ENCODE measurements at places on chromosomes 2 and 18.

GRCh38 chr2:3777966-3778365 is 74.6 kb downstream of the DCDC2C start:
- no peak for DNase-seq

GRCh38 chr2:165268754-165269153 is 29.5 kb downstream of the SCN2A start:
- no peak for DNase-seq

DNA sequence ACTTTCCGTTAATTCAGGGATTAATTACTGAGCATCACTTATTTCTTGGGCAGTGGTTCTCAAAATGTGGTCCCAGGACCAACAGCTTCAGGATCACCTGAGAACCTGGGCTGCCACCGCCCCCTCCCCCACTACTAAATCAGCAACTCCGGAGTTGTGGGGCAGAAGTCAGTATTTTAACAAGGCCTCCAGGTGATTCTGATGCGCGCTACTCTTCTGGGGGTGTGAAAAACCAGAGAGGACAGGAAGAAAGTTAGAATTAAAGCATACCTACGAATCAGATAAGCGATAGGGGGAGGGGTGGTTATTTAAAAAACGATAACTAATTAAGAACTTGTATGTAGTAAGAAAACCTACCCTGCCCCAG is 319 bp downstream of the ZSCAN30 start:
- peak; percentile 14 for DNase-seq

DNA sequence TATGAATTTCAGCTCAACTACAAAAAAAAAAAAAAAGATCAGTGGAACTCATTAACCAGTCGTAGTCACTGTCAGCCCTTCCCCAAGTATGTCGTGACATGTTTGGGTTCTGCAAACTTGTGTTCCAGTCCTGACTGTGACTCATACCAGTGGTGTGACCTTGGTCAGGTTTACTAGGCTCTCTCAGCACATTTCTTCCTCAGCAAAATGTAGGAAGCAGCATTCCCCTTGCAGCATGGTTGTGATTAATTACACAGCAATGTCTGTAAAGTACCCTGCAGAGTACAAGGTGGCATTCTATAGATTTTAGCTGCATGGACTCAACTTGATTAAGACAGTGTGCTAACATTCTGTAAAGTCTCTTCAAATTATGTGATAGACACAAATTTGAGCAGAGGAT is 156.9 kb downstream of the LAMA1 start:
- DNase-seq, result no peak

DNA sequence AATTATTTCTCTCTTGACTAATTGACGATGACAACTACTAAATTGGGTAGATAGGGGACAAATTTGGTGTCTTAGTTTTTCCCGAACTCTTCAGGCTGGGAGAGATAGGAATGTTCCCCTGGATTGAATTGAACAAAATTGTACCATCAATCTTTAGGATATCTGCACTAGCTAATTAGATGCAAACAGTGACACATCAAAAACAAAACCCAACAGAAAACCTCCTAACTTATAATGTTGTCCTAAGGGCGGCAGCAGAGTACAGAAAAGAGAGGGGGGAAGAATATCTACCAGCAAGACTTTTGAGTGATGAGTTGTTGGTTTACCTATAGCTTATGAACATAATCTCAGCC is 342.9 kb downstream of the INSIG2 start:
- DNase-seq, result no peak

GRCh38 chr2:40004336-40004735 is 225.3 kb upstream of the THUMPD2 start:
- no peak for DNase-seq

DNA sequence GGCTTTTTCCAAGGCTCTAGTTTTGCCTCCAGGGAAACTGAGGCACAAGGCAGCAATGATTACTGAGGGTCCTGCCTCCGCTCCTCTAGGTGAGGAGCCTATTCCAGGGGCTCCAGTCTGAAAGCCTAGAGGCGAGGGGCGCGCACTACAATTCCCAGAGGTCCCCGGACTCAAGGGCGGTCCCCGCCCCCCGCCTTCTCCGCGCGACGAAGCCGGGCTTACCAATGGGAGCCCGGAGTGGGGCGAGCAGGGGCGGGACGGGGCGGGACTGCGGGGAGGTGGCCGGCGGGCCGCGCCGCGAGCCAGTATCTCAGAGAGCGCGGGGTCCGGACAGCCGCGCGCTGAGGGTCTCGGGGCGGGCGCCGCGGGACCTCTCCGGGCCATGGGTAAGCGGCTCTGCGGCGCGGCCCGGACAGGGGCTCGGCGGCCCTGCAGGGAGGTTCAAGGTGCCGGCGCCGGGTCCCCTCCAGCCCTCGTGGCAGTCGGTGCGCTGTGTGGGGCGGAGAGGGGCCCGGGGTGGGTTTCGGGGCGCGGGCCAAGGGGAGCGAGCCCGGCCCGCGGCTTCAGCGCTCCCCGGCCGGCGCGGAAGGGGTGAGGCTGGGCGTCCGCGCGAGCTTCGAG is at the start of gene ARID5A:
TSS of gene ARID5A (plus strand) at position 308 of the 621 bp plus-strand sequence. CDS start at position 383, 75 bp downstream.
- DNase-seq, result peak; percentile 85

DNA sequence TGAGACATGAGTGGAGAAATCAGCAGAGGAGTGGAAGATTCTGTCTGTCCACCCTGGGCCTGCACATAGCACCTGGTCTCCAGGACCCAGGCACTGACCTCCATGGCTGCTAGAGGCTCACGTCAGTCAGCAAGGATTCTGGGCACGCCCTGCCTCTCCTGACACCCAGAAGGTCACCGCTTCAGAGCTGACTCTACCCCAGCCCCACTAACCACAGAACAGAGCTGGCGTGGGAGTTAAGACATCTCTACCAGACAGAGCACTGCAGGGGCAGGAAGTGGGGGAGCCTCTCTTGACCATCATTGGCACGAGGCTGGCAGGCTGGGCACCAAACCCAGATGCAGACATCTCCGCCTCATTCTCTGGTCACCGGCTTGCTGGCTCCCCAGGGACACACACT is 3.0 kb downstream of the ADCY3 start:
- no peak for DNase-seq

DNA sequence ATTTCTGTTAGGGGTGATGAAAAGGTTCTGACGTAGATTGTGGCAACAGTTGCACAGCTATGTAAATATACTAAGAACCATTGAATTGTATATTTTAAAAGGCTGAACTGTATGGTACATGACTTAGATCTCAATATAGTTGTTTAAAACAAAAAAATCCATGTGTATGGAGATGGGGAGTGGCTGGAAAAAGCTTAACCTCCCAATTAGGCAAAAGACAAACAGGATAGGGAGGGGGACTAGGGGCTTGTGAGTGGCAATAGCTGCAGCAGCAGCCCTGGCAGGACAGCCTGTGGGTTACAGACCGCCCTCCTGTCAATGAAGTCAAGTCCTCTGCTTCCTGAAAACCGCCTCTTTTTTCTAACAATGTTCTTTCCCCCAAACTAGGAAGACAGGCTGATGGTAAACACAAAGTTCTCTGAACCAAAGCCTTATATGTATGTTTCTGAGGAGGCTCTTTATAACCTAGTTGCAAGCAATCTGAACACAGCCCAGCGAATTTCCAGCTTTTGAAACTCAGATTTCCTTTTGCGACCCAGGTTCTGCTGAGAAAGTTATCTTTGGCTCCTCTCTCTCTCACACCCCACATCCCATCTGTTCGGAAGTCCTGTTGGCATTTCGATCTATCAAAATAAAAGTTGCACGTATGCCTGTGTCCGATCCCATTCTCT is 10.3 kb downstream of the ATP8B1 start:
- no peak for DNase-seq

DNA sequence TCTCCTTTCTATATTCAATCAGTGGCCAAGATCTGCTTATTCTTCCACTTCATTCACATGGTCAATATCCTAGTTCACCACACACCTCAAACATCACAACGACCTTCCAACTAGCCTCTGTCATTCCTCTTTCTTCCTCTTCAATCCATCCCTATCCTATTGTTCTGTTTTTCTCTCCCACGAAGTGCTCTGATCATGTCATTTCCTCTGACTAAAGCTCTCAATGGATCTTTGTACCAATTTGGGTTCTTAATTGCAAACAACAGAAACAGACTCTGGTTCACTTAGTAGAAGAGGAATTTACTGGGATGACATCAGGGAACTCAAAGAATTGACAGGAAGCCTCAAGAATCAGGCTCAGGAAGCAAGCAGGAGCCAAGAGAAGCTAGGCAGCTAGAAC is 23.5 kb downstream of the WNT10A start:
- DNase-seq, result no peak

DNA sequence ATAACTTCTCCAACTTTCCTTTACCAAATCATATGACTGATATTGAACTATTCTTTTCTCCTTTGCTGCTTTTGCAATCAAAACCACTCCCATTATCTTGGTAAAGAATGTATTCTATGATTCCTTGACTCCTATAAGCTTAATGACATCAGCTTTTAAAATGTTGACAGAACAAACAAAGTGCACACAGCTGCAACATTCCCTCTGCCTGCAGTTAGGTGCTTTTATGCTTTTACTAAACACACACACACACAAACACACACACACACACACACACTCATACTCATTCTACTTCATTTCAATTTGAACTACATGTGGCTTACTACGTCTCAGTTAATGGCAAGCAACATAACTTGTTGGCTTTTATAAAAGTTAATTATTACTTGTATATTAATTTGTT is 946.6 kb downstream of the DPP10 start:
- DNase-seq, result no peak

- no peak for DNase-seq
Measured at GRCh38 chr2:9385841-9386240, 37.5 kb downstream of the ITGB1BP1 start.

DNA sequence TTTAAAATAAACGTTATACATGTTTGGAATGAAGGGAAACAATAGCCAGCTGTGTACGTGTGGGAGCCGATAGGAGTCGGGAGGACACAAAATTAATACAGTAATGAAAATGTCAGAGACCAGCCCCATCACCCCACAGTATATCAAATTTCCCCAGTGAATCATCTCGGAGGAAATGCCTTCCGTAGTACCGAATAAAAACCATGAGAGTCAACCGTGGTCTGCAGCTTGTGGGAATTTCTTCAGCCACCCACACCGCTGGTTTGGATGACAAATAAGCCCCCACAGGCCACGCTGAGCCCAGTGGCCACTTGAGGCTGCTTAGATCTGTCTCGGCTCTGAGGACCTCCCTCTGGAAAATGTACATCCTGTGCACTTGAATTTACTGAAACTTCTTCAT is 133.7 kb downstream of the COL6A3 start:
- no peak for DNase-seq

- no peak for DNase-seq
Measured at GRCh38 chr2:241344925-241345651, 11.0 kb upstream of the FARP2 start.

DNA sequence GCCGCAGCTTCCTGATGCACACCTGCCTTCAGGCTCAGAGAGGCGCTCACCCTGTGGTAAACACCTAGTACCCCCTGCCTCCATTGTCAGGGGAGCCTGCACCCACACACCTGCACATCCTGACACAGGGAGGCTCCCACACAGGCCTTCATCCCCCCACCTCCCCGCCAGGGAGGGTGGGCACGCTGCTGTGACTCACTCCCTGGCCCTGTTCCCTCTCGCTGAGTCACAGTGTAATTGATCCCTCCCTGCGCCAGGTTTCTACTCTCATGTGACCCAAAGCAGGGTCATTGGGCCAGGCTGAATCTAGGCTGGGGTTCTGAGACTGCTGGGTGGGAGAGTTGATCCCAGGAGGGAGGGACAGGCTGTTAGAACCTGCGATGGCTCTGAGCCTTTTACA is 8.5 kb upstream of the CELF4 start:
- DNase-seq, result no peak

DNA sequence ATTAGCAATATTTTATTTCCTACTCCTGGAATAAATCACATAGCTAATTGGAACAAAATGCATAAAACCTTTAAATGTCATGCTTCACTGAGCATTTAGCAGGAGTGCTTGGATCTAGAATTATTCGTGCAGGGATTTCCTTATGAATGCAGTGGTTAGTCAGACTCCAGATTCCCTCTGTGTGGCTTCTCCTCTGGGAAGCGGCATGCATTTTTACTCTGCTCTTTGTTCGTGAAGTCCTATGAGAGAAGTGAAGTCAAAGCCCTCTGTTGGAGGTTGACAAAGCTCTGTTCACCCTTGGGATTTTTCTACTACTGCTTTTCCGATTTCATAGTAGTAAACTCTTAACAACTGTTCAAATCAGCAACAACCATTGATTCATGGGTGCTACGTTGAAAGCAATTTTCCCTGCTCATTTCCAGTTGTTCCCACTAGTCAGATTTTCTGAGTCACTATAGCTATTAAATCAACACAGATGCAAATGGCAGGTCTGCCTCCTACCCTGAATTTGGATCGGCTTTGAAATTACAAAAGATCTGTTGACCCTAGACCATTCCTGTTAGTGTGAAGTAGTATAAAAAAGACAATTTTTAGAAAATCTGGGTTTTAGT is 461.7 kb downstream of the STK39 start:
- no peak for DNase-seq

DNA sequence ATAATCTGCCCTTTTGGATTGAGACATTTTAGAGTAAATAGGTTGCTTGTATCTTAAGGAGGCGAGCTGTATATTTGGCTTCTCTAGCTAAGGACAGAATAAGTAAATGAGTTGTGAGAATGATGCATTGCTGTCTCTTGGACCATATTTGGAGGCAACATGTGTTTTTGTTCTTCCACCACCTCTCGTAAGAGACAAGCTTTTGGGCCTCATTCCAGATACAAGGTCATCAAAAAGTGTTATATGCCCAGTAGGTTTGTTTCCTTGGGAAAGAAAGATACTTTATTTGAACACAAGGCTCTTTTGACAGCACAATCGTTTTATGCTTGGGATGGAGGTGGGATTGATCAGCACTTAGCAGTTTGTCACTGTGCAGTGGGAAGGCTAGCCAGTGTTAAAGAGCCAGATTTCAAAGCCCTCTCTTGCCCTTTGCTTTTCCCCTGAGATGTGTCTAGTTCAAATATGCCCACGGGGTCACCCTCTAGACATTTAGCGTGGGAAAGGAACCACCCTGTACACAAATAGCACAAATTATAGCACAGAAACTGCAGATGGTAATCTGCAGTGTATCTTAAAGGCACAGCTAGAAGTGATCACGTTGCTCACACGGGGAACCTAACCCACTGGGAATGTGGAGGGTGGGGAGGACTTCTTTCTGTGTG is 131.3 kb downstream of the MAP4K4 start:
- no peak for DNase-seq

GRCh38 chr2:154554046-154554445 is 144.4 kb upstream of the KCNJ3 start:
- DNase-seq, result no peak

- no peak for DNase-seq
Measured at GRCh38 chr2:110707386-110707965, 24.9 kb upstream of the ACOXL start.
